Stimulated activated CD4-positive, alpha-beta T cell treated with anti-CD3 and anti-CD28 coated beads, Interleukin-12 subunit alpha, Interleukin-12 subunit beta, amount 100 ng/mL, for 24 hours (primary cell): ENCODE measurements at places on chromosomes 6 and 20.

- no peak for DNase-seq
Measured at GRCh38 chr6:55726144-55726543, 147.2 kb upstream of the HMGCLL1 start.

DNA sequence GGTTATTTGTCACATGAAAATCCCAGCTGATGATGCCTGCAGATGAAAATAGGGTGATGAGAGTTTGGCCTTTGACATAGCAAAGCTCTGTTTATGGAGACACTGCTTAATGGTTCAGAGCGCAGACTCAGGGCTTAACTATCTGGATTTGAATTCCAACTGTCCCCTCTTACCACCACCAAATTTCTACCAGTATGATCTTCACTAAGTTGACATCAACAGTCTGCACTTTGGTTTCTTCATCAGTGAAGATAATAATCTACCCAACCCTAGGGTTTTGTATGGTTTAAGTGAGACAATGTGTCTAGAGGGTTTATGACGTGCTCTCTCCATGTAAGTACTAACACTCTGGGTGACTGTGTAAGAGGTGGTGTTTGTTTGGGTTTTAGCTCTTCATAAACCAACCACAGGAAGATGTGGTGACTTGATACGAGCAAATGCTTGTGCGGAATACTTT lies 151.4 kb upstream of the TNFAIP3 start:
- DNase-seq: no peak

DNA sequence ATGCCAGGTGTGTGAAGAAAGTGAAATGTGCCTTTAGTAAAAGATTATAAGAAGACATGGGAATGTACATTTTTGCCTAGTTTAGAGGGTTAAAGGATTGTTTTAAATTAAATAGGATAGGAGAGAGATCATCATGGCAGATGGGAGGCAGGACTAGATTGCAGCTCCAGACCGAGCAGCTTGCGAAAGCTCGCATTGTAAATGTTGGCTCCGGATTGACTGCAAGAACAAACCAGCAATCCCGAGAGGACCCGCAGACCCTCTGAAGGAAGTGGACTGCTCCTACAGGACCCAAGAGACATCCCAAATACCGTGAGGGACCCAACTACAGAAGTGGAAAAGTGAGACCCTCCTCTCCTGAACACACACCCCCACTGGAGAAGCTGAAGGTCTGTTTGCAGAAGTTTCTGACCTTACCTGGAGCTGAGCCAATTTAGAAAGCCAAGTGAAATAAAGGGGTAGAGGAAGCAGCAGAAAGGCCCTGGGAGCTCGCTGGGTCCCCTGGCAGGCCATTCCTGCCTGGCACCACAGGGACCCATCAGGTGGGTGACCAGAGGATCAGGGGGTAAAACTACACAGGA lies 30.0 kb upstream of the TPD52L1 start:
- DNase-seq: no peak

GRCh38 chr20:32052778-32053362 lies 828 bp downstream of the HCK start:
- DNase-seq: no peak

- DNase-seq: no peak
Measured at GRCh38 chr6:9659848-9660247, 755.0 kb downstream of the TFAP2A start.

DNA sequence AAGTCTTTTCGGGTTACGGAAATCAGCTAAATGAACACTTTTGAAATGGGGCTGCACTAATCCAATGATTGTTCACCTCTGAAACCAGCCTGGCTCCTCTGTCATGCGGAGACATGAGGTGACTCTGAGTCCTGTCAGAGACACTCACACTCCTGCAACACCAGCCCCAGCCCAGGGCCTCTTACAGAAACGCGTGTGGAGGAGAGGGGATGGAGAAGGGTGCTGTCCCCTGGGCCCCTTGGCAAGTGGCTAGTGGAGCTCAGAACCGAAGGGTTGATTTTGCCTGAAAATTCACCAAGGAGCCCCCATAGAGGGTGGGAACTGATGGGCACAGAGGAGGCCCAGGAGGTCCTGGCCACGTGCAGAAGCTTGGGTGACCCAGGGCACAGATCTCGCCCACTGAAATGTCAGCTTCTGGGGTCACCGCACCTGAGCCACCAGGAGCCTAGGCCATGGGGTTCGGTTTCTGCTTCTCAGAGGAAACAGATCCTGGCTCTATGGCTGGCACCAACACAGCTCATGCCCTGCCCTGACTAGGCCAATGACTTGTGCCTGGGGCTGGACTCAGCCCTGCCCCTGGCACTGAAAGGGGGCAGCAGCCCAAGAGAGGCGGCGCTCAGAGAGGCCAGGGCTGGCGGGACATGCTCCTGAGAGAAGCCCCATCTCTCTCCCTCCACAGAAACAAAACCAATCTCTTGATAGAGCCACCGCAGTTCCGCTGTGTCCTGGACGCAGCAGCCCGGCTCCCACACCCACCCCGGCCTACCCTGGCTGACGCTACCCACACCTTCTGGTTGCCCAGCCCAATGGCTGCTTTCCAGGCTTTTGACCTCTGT lies 144.7 kb downstream of the ERMARD start:
- no peak for DNase-seq

DNA sequence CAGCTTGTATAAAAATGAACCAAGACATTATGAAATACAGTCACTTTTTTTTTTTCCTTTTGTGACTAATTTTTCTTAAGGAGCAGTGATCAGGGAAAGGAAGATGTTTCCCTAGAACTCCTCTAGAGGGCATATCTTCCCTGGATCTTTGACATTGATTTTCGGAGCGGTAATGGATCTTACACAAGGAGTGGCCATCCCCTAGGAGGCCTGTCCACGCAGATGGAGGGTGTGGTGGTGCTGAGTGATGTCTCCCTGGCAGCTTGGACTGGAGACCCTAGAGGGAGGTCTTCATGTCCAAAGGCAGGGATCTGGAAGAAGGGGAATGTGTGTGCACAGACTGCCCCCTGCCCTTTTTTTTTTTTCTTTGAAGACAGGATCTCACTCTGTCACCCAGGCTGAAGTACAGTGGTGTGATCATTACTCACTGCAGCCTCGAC lies 7.0 kb upstream of the KIFC1 start:
- no peak for DNase-seq

DNA sequence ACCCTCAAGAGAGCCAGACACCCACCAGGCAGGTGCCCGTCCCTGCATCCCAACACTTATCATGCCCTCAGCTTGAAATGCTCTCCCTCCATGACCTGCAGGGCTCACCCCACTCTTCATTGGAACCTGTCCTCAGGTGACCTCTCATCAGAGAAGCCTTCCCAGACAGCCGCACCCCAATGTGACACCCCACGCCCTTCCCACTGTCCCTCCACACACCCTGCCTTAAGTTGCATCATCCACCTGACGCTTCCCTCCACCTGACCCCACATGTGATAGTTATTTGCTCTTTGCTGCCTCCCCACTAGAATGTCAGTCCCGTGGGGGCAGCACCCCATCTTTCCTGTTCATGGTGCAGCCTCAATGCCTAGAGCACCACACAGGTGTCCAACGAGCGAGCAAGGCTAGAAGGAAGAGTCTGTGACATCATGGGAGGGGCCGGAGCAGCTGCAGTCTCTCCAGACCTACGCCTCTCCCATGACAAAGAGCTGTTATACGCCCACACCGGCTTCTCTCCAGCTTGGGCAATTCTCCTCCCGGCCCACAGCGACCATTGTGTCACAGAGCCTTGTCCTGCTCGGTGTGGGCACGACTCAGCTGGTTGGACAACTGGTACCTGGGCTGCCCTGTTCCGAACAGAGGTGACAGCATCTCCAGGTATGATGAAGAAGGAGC lies 58.2 kb downstream of the NFATC2 start:
- no peak for DNase-seq

DNA sequence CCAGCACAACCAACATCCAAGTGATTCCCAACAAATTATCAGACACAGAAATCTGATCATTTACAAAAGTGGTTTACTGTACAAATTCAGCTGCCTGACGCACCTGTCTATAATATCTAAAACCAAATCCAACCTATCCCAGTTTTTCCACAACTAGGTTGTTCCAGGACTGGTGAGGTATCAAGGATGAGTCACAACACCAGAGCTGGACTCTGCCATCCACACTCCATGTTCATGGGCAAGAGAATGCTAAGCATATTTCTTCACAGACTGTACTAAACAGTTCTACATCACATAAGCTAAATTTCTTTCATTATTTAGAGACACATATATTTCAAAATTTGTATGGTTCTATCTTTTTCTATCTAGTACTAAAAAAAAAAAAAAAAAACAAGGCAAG lies 141.6 kb downstream of the BTBD9 start:
- no peak for DNase-seq

DNA sequence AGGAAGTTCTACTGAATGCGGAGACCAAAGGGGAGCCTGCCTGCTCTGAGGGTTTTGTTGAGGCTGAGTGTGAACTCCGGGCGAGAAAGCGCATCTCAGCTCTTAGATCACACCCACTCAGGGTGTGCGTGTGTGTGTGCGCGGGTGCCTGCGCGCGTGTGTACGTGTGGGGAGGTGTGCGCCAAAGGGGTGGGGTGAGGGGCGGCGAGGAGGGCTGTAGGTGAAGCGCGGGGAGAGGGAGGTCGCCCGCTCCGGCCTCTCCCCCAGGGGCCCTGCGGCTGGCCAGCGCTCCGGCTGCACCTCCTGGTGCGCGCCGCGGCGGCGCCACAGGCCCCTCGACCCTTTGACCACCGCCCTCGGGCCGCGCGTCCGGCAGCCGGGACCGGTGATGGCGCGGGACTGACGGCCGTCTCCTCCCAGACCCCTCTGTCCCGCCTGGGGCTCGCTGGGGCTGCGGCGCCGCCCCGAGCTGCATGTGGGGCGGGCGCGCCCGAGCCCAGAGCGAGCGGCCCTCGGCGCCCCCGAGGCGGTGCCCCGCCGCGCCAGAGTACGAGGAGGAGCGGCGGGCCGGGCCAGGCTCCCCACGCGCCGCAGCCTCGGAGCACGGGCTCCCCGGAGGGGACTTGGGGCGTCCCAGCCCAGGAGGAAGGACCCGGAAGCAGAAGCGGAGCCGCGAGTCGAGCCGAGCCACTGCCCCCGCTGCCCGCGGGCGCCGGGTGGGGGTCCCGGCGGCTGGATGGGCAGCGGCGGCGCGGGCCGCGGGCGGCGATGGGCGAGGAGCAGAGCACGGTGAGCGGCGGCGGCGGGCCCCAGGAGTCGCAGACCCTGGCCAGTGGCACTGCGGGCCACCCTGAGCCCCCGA lies at the start of gene RNF217:
RNF217 (plus strand) TSS at position 661 of the 862 bp plus-strand sequence; CDS start at position 769, 108 bp downstream.
- DNase-seq: no peak

GRCh38 chr6:19035461-19036195 lies 648.5 kb downstream of the RNF144B start:
- DNase-seq: no peak

GRCh38 chr6:140609956-140610355 lies 1235.5 kb upstream of the CITED2 start:
- no peak for DNase-seq

- no peak for DNase-seq
Measured at GRCh38 chr6:152201120-152201519, 393.6 kb downstream of the ESR1 start.

DNA sequence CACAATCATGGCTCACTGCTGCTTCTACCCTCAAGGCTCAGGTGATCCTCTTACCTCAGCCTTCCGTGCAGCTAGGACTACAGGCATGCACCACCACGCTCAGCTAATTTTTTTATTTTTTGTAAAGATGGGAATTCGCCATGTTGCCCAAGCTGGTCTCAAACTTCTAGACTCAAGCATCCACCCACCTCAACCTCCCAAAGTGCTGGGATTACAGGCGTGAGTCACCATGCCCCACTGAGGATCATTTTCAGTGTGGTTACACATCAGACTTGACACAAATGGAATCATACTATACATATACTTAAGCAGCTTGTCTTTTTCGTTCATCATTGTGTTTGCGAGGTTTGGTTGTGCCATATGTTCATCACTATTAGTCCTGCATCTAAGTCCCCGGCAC lies 26.6 kb downstream of the ZC3H12D start:
- DNase-seq: no peak

DNA sequence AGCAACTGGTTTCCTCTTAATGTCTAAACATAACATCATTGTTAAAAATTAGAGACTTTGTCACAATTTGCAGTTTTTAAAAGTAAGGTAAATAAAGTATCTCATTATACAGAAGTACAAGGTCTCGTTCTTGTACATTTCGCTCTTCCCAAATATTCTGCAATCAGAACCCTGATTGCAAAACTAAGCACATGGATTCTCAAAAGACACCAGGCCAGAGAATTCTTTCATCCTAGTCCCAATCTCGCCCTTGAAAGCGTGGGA lies 355 bp upstream of the AKAP7 start:
- no peak for DNase-seq

- no peak for DNase-seq
Measured at GRCh38 chr6:105560611-105561066, 157.8 kb upstream of the PREP start.

- no peak for DNase-seq
Measured at GRCh38 chr6:74936886-74937285, 269.0 kb downstream of the COL12A1 start.

GRCh38 chr20:47362361-47363219 lies 6.1 kb upstream of the ZMYND8 start:
- DNase-seq: no peak

GRCh38 chr6:30160008-30160784 lies 815 bp downstream of the TRIM10 start:
- DNase-seq: no peak

DNA sequence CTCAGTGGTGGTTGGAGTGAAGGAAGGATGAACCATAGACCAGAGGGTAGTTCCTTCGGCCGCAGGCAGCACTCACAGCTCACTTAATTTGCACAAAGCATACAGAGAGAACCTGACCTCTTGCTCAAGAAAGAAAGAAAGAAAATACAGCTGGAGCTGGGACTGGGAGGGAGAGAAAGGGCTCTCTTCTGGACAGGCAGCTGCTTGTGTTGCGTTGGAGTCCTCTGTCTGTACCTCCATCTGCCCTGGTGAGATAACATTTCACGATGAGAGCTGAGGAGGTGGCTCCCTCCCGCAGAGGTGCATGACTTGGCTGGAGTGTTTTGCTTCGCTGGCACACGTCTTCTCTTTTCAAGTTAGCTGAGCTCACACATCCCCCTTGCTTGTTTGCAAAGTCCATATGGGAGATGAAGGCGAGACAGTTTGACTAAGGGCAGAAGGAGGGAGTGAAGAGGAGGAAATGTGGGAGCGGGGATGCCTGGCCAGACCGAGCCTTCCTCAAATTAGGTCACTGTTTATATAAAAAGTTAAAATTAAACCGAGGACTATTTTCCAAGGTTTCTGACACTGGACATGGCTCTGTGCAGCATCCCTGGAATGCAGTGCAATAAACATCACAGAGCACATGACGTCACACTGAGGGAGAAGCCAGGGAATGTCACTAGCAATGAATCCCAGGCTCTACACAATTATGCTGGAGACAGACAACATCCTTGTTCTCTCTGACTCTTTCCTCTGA lies 359.4 kb downstream of the CD83 start:
- DNase-seq: no peak
